ENCODE measurements at places on chromosomes 2 and 18.

GRCh38 chr2:207502577-207503198 is 27.1 kb upstream of the CREB1 start:
- no peak for DNase-seq

- DNase-seq = no peak
Measured at GRCh38 chr2:148317598-148317997, 296.7 kb downstream of the MBD5 start.

DNA sequence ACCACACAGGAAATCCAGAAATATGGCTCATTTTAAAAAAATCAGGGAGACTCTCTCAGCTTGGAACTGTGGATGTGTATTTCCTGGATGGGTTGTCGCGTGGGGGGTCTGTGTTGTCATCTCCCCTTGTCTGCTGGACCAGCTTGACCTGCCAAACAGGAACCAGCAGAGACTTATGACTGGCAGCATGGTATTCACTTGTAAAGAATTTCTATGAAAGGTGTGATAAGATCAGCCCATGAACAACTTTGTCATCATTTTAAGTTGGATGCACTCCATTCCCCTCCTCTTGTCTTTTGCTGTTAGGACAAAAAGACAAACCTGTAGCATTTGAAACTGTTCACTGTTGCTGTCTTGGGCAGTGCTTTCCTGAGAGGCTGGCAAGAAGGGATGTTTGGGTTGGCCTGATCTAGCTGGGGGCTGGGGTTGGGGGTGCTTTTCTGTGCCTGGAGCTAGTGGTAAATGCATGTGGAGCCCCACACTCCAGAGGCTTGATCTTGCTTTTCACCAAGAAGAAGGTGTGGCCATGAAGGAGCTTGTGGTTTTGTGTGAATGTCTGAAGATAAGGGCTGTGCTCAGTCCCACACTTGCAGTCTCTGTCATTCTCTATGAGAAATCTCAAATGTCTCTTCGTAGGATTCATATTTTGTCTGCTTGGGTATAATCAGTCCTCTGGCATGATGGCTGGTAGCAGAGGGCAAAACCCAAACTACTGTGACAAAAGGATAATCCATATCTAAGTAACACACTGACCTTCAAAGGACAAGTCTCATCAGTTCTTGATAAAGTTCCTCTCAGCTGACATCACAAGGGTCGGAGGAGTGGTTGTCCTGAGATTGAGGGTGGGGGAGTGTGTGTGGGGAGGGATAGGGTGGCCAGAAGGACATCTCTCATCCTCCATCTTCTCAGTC is 39.0 kb downstream of the RALB start:
- DNase-seq = no peak

GRCh38 chr2:85016446-85016845 is 45.5 kb downstream of the KCMF1 start:
- no peak for DNase-seq

DNA sequence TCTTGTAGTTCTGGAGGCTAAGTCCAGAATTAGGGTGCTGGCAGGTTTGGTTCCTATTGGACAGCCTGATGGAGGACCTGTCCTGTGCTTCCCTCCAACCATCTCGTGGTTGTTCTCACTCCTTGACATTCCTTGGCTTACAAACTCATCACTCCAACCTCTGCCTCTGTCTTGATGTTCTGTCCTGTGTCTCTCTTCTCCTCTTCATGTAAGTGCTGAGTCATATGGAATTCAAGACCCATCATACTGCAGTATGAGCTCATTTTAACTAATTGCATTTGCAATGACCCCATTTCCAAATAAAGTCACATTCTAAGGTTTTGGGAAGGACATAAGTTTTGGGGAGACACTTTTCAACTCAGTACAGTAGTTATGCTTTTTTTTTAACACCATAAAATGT is 374.7 kb downstream of the TRIB2 start:
- DNase-seq = no peak

Measured in DMS79 treated with DMSO at 0.1 percent for 48 hours (cell line).